ENCODE measurements at places on chromosomes 2 and 18.

DNA sequence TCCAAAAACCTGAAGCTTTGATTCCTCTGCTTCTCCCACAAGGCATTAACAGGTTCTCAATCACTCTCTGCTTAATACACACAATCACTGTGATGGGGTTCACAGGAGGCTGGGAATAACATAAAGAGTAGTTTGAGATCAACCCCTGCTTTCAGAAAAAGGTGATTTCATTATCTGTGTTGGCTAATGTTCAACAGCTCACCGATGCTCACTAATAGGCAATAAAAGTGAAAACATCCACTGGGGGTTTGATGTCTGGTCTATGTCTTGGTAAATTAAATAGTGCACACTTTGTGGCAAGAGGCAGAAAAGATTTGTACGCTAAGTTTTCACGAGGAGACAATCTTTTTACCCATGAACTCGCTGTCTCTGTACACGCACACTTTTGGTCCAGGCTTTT lies 159.3 kb upstream of the SERPINE2 start:
- no peak for DNase-seq

DNA sequence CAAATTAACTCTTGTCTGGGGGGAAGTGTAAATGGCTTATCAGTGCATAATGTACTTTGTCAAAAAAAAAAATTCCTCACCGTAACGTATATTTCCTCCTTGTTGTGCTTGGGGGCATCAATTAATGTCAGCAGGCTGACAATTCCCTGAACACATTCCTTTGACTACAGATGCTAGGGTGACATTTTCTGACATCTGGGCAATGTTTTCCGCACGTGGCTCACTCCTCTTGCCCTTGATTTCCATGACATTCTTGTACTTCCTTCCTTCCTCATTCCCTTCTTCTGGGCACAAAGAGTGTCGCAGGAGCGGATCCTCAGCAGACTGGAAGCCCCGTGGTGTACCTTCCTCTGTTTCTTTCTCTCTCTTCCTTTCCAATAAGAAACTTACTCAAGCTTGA lies 173.7 kb downstream of the SP3 start:
- no peak for DNase-seq

DNA sequence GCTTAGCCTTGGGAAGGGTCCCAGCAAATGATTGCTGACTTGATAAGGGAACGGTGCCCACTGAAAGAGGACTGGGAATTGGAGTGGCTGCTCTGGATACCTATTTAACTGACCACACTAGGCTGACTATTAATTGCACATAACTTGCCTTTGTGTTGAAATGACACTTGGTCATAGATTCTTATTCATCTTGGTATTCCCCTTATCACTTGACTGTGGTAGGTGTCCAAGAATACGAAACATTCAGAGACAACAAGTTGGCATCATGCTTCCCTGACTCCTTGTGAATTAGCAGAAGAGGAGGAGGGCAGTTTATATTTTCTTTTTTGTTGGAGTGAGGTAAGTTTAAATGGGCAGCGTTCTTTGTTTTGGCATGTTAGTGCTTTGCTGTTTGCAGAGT lies 13.4 kb downstream of the FMNL2 start:
- no peak for DNase-seq

DNA sequence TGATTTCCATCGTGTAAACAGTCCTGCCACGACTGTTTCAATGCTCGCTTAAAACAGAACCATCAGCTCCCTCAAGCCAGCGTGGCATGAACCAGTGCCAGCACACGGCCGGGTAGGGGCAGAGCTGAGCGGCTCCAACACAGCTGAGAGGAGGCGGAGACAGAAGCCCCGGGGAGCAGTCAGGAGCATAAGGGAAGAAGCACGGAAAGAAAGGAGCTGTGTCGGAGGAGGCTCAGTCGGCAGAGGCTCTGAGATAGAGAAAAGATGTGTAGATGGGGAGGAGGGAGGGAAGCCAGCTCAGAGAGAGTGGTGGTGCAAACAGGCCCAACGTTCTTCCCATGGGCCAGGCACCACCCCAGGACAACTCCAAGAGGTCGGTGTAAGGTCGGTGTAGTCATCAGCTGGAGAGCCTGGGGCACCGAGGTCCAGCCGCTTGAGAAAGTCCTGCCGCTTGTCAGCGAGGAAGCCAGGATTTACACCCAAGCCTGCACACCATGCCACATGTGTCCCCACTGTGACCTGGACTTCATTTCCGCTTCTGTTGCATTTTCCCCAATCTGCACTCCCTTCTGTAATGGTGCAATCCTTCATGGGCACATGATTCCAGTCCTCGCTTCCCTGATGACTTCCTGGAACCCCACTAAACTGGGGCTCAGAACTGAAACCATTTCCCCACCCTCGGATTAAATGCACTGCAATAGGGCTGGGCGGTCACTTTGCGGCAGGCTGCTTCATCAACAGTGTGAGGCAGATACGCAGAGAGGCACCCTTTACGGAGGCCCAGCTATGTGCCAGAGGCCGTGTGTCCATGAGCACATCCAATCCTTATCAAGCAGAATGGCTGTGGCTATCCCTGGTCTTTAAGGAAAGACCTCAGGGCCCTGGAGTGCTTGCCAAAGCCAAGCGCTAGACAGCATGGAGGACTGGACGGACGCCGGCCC lies 43.5 kb downstream of the CYP27C1 start:
- no peak for DNase-seq

GRCh38 chr2:35415942-35416341 lies 939.6 kb upstream of the CRIM1 start:
- DNase-seq: no peak

DNA sequence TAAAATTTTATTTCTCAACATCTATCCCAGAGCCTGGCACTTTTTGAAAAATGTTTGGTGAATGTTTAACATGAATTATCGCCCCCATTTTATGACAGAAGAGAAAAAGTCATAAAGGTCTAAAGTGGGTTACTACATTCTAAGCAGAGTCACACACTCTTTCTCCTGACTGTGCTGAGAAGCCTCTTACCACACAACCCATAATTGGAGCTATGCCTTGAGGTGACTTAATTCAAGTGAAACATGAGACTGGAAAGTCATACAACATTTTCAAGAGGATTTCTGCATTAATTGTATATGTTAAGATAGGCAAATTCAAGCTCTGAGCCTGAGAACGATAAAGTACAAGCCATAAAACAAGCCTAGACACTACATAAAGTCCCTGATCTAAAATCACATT lies 3.1 kb upstream of the DSEL start:
- DNase-seq: no peak

DNA sequence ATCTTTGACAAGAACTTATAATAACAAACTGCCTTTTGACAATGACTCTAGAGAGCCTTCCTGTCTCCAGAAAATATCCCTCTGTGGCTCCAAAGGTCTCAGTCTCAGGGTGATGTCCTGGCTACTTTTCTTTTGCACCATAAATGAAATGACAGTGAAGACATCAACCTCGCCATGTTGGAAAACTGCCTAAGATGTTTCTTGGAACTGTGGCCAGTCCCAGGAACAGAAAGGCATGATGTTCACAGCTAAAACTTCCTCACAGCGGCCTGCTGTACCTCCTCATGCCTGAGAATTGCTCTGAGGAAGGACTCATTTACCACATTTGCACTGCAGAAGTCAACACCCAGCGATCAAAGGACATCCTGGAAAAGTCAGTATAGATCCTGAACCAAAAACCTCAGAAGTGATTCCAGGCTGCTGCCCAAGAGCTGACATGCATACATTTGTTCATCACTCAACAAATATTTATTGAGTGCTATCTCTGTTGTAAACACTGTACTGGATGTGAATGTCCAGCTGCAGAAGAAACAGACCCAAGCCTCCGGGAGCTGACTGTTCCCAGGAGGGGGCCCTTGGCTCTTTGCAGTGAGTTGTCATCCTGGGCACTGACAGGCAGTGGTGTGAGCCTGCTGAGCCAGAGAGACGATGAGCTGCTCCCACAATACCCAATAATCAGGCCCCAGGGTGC lies 64.3 kb upstream of the ACSL3 start:
- DNase-seq: no peak

Measured in chondrocyte (in vitro differentiated cells).